ENCODE measurements at places on chromosomes 3 and 15.

- no peak for DNase-seq
Observed at GRCh38 chr15:49279521-49280456, 109.7 kb downstream of the GALK2 start.

GRCh38 chr3:100416176-100416575 lies 14.8 kb downstream of the LNP1 start:
- DNase-seq, result no peak

GRCh38 chr3:62312201-62312600 lies 61.1 kb downstream of the FEZF2 start:
- no peak for DNase-seq

DNA sequence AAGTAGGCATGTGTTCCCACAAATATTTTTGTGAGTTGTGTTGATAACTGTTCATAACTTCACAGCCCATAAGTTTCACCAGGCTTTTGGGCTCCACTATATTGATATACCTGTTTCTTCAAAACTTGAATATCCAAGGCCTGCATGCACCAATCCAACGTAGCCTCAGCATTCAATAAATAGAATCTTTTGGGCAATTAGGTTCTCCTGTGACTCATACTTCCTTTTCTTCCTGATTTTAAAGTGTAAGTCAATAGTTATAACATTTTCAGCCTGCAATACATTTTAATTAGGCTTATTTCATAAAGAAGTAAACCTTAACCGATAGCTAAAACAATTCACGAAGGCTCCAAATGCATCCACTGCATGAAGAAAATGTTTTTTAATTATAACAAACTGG lies 97.8 kb upstream of the SPRED1 start:
- DNase-seq, result no peak

GRCh38 chr3:72830452-72831223 lies 17.6 kb downstream of the SHQ1 start:
- no peak for DNase-seq

DNA sequence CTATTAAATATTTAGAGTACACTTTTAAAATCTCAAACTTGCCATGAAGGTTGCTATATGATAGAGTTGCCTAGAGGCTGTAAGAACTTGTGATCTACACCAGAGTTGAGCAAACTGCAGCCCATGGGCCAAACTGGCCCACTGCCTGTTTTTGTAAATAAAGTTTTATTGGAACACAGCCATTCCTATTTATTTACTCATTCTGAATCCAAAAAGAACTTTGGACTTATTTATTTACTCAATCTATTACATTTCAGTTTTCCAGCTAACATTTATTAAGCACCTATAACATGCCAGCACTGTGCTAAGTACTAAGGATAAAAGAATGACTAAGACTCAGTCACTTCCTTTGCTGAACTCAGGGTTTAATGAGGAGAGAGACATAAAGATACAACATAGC lies 403.6 kb downstream of the ERC2 start:
- no peak for DNase-seq

Data from NCI-H1417 treated with DMSO at 0.1 percent for 48 hours (cell line).